ENCODE measurements at places on chromosomes 2 and 18.

DNA sequence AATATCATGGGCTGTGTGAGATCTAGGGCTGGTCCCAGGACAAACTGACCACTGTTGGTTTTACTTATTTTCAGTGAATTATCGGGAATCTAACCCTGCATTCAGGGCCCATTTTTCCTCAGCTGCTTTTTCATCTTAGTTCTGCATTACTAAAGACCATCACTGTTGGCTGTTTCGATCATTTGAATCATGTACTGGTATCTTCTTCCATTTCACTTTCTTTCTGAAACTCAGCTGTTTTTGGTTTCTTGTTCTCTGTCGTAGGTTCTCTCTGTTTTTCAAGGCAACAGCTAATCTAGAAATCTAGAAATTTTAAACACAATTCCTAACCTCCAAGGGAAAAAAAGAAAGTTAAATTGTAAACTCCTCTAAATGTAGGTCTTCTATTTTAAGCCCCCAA lies 159.9 kb upstream of the SESTD1 start:
- no peak for DNase-seq

DNA sequence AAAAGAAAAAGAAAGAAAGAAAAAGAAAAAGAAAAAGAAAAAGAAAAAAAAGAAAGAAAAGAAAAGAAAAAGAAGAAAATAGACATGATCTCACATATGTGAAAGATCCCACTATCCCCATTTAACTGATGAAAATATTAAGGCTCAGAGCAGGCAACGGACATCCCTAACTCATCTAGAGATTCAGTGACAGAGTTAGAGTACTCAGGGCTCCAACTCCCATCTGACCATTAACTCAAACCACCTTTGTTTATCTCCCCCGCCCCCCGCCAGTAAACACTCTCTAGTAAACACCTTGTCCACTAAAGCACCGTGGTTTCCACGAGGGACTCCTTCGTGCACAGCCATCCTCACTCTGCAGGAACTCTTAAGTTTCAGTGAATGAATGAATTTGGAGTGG lies 142.9 kb downstream of the TGIF1 start:
- no peak for DNase-seq

- DNase-seq = no peak
Measured at GRCh38 chr2:86027196-86027921, 78.3 kb downstream of the POLR1A start.

- DNase-seq = no peak
Measured at GRCh38 chr2:136389809-136390208, 271.9 kb upstream of the CXCR4 start.

GRCh38 chr2:8677646-8678592 lies 3.9 kb upstream of the ID2 start:
- peak; percentile 50 for DNase-seq

GRCh38 chr2:3965953-3966352 lies 262.6 kb downstream of the DCDC2C start:
- DNase-seq = no peak

DNA sequence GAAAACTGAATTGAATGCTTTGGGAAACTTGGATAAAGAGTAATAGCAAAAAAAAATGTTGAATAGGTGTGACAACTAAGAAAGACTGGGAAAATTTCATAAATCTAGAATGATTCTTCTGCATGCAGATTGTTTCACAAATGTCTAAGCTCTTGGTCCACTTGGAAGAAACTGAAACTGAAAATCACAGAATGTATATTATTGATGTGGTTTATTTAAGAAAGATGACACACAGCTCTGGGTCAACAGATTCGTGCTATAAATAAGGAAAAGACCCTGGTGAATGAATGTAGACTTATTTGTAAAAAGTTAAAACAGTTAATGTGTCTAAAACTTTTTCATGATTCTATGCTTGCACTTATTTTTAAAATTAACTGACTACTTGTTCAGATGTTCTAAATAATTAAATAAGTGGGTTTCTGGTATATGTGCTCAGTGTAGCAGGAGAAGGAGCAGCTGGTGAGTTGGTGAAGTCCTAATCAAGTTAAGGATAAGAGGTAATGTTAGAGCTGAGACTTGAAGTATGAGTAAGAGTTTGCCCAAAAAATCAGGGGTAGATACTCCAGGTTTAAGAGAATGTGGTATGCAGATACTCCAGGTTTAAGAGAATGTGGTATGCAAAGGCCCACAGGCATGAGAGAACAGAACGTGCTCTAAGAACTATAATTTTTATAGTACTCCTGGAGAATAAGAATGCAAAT lies 24.5 kb downstream of the UGP2 start:
- DNase-seq = no peak

DNA sequence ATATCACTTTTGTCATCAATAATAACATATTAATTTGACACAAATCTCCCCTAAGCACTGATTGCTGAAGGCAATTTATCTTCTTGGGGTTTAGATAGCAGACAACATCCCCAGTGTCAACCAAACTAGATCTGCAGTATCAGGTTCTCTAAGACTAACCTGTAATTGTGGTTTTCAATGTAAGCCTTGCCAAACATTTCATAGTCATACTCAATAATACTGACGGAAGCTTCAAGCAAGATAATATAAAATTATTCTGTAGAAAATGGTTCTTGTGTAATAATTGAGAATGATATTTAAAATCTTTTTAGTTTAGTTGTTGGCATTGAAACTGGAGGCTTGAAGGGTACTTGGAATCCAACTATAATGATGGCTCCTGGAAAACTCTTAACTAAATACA lies 186.3 kb downstream of the RIT2 start:
- DNase-seq = no peak

- no peak for DNase-seq
Measured at GRCh38 chr2:206193671-206194357, 34.1 kb downstream of the EEF1B2 start.

DNA sequence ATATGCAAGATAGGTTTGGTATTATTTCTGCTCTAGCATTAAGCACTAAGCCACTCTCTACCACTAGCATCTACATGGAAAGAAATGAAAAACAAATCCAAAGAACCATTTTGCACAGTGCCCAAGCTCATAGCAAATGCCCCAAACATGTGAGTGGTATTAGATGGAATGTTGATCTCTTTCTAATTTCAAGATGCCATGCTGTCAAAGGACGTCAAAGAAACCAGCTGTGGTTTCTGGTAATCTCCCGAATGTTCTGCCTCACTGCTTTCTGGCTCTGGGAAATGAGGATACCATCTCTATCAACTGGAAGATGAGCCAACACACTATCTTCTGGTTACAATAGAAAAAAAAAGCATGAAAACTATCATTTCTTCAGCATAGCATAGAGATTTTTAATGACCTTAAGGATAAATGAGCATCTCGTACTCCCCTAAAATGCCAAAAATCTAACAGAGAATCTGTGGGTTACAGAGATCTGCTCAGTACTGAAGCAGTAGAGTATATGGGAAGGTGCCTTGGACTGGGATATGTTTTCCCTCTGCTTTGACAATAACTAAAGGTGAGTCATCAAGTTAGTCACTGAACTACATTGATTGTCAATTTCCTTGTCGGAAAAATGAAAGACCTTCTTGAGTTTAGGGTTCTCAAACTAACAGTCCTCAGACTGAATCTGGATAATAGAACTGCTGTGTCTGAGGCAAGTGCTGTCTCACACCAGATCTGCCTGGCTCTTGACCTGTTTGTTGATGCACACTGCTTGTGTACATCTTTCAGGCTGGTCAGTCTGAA lies 244.8 kb upstream of the NCKAP5 start:
- no peak for DNase-seq

- DNase-seq = no peak
Measured at GRCh38 chr2:86487062-86487461, 45.9 kb downstream of the KDM3A start.

- no peak for DNase-seq
Measured at GRCh38 chr2:111209045-111209514, 88.4 kb downstream of the BCL2L11 start.

- no peak for DNase-seq
Measured at GRCh38 chr2:239970004-239970623, 55.0 kb downstream of the NDUFA10 start.

- DNase-seq = no peak
Measured at GRCh38 chr2:23159746-23160405, 225.1 kb upstream of the KLHL29 start.

DNA sequence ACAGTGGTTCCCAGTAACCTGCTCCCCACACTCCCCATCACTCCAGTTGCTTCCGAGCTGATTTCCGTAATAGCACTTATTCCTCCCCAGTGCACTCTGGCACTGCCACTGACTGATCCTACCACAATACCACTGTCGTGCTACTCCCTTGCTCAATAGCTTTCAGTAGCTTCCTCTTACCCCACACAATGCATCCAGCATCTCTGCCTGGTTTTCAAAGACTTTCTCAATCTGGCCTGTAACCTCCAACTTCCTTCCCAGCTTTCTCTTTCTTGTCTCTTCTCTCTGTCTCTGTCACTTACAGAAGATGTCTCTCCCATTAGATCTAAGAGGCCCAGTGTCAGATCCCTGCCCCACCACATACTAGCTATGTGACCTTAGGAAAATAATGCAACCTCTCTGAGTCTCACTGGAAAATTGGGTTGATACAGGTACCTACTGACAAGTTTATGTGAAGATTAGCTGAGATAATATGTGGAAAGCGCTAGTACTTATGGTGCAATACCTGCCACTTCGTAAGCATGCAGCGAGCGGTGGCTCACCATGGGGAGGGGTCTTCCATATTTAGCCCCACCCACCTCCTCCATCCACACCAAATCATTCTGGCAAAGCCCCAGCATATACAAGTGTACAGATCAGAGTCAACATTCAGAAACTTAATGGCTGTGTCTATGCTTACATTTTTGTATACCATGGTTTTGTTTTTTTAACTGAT lies 36.7 kb downstream of the SFXN5 start:
- DNase-seq = no peak

DNA sequence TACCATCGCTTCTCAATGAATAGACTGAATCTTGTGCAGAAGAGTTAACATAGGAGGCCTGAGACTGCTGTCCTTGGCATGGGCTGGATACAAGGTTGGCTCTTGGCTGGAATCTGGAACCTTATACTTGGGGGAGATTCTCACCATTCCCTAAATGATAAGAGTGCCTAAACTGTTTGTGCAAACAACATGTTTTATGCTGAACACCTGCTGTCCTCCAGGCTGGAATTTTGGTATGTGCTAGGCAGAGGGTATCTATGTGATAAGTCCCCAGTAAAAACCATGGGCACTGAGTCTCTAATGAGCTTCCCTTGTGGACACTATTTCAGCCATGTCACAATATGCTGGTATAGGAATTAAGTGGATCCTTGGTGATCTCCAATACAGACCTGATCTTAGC lies 12.8 kb downstream of the PGAP1 start:
- no peak for DNase-seq

DNA sequence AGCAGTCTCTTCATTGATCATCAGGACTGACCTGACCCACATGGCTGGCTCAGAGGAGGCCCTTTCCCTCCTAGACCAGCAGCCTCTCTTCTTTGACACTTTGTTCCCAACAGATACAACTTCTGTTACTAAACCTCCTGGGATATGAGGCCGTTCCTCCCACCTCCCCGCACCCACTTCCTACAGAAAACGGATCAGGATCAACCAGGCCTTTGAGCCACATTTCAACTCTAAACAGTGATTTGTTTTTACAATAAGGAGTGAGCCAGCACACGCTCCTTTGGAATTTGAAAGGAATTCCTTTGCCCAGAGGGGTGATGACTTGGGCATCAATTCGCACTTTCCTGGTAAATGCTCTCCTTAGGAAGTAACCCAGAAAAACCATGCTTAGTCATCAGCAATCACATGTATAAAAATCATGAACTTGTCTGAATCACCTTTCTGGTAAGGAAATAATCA lies 180.4 kb downstream of the FAM124B start:
- no peak for DNase-seq

- no peak for DNase-seq
Measured at GRCh38 chr2:18950361-18950851, 361.0 kb upstream of the NT5C1B start.

DNA sequence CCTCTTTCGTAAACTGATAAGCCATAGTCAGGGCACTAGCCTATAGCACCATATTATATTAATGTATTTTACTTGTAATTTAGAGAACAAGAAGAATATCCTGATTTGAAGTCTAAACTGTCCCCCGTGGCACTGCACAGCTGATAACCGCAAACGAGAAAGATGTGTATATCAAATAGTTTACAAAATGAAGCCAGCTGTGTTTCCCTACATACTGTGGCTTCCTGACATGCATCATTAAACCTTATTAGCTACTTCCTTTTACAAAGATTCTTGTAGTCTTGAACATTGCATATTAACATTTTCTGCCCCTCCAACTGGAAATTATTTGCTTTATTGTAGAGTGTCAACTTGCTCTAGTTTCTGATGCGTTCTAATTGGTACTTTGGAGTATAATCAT lies 153.5 kb upstream of the NFATC1 start:
- DNase-seq = no peak

- peak; percentile 30 for DNase-seq
Measured at GRCh38 chr2:25558262-25558661, 115.1 kb downstream of the DTNB start.

DNA sequence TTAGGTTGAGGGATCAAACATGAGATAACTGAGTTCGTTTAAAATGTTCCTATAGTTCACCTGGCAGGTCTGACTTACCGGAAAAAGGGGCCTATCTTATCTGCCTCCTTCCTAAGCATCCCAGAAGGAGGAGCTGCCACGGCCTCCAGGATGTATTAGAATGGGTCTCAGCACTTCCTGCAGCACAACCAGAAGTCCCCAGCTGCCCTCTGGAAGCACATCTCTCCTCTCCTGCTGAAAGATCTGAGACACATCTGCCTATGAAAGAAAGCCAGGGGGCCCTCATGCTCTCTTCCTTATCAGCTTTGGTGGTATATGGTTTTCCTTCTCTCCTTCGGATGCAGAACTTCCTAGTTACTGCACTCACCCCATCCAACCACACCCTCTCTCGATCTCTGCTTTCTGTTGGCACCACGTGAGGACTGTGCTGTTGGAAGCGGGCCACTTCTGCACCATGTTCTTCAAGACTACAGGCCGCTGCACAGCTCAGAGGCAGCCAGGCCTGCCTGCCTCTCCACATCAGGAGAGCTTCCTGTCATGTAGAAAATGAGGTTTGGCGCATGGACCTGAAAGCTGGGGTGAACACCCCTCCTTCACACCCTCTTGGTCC lies 6.5 kb downstream of the IGFBP5 start:
- no peak for DNase-seq

DNA sequence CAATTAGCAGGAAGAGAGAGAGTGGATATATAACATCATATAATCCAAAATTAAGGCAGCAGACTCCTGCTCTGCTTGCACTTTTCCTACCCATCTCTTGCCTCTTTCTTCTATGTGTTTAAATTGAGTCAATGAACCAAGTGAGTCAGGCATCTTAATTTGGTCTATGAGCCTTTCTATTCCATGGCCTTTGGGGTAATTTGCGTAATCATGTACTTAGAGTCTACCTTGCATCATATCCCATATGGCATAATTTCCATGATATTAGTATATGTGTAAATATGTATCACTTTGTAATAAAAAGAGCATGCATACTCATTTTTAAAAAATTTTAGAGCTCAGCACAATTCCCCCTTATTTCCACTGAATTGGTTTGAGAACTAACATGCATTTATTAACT lies 555.2 kb downstream of the STK39 start:
- DNase-seq = no peak

GRCh38 chr2:128581849-128582244 lies 263.2 kb upstream of the HS6ST1 start:
- no peak for DNase-seq
